ENCODE measurements at places on chromosomes 4 and X. TPM values are rescaled to one million over a fixed set of nuclear protein-coding genes. Genes with fewer than 3 reads are reported as not detected.

- no peak for DNase-seq
Measured at GRCh38 chr4:186148336-186148975, 42.9 kb upstream of the CYP4V2 start.

DNA sequence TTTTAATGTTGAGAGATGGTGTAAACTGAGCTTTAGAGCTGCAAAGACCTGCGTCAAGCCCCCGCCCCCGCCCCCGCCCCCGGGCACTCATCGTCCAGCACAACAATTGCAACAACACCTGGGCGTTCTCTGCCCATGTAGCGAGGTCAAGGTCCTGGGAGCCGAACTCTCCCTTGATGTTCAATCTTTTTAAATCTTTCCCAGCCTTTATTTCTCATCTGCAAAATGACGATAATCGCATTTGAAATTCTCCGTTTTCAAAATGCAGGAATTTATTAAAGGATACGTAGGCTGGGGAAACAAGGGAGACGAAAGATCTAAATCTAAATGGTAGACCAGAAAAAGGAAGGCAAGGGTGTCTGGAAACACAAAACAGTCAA lies 648 bp upstream of the MSMO1 start:
- peak; percentile 21 for DNase-seq

DNA sequence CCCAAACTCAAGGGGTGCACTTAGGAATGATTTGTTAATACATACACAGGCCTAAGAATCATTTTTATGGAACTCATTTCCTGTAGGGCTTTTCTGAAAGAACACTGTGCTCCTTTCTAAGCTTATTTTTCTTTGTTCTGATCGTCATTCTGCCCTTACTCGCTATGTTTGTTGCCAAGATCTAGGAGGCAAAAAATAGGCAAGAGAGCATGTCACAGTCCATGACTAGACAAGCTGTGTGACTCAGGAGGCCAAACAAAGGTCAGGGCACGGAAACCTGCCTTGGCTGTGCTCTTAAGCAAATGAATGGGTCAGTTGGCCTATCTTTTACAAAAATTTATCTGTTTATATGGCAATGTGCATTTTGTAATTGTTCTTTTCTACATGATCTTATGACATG lies 42.5 kb upstream of the C1GALT1C1 start:
- DNase-seq: no peak

The BANK1 gene
- 0.10 TPM for total RNA-seq

The KCTD8 gene
- total RNA-seq: not detected

The RNF175 gene
- total RNA-seq: not detected

Data from activated CD4-positive, alpha-beta T cell treated with anti-CD3 and anti-CD28 coated beads, Interleukin-2, amount 10 ng/mL, durations not matched to agents 7 days and 5 days (primary cell).